OCI-M1 (cell line): ENCODE measurements at places on chromosomes 11 and 22.

DNA sequence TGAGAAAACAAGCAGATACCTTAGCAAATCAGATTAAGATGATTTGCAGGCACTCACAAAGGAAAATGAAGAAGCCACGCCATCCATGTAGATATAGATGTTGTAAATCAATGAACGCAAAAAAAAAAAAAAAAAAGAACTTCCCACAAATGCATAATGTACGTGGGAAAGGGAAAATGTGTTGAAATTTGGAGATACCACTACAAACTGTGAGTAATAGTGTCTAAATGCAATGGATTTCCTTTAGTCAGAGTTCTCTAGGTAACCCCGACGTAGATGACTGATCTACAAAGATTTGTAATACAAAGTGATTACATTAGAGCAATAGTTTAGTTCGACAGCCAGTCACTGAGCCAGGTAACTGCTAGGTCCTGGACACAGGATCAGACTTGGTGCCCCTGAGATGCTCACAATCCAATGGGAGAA, 783 bp upstream of the ANKRD54 start:
- DNase-seq, result no peak

DNA sequence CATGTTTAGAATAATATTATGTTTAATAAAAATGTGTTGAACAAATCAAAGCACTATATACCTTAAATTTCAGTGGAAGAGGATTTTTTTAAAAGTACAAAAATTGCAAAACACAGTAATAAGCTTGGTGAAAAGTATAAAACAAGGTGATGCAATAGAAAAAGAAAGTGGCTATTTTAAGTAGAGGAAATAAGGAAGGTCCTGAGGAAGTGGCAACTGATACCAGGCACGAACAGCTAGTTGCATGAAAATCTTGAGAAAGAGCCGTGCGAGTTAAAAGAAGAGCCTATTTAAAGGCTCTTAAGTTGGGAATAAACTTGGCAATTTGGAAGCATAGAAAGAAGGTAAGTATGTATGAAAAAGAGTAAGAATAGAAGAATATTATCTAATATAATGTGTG, 1679.3 kb downstream of the LRRC4C start:
- peak; percentile 78 for DNase-seq

GRCh38 chr11:2550606-2550970, 105.8 kb downstream of the KCNQ1 start:
- no peak for DNase-seq

- peak; percentile 85 for DNase-seq
Measured at GRCh38 chr11:112453601-112454577, 193.2 kb upstream of the PLET1 start.

DNA sequence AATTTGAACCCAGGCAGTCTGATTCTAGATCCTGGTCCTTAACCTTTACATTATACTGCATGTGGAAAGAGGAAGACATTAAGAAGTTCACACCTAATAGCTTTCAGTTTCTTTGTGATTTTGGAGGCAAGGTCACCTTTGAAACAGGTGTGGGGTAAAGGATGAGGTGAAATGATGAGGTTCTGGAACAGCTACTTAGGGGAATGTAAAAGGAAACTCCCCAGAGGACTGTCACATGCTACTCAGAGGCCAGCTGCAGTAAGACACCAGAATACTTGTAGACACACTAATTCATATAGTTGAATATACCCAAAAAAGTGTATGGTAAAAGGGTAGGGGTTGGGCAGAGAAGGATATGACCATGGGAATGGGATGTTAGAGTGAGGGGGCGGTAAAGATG, 5.4 kb downstream of the APIP start:
- no peak for DNase-seq

DNA sequence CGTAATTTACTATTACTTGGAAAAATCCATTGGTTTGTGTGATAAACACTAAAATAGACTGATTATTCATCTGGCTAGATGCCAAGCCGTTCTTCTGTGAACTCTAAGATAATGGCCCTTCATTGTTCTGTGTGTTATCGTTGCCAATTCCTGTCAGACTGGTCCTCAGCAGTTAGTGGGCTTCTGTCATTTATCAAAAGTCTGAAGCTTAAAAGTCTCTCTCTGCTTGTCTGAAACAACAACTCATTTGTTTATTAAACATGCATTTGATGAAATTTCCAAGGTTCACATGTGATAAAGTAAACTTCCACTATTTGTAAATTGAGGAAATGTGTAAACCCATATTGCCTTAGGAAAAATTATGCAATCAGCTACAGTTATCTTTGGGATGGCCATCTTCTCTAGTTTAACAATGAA, 21.1 kb upstream of the RDX start:
- peak; percentile 98 for DNase-seq

- DNase-seq, result peak; percentile 45
Measured at GRCh38 chr11:21810650-21811049, 382.2 kb upstream of the ANO5 start.

- DNase-seq, result peak; percentile 20
Measured at GRCh38 chr11:61885166-61885778, 6.1 kb downstream of the FADS3 start.

DNA sequence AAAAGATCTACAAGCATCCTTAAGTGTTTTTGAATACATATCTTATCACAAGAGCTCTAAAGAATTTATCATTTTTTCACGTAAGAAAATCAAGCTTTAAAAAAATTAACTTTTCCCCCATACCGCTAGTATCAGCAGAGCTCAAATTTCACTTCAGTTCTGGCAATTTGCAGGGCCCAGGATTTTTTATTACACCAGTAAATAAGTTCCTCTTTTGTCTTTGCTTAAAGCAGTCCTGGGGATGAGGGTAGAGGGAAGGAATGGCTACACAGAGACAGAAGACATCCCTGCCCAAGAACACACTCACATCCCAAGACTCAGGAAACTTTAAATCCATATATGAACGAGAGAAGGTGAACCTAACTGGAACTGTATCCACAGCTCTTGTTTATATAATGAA, 22.6 kb upstream of the SORL1 start:
- peak; percentile 29 for DNase-seq

- peak; percentile 64 for DNase-seq
Measured at GRCh38 chr22:43993072-43993760, 30.9 kb upstream of the PARVB start.

GRCh38 chr22:27024982-27025381, 367.6 kb downstream of the MIAT start:
- no peak for DNase-seq

- peak; percentile 45 for DNase-seq
Measured at GRCh38 chr11:102760344-102761035, 19.9 kb downstream of the MMP10 start.

DNA sequence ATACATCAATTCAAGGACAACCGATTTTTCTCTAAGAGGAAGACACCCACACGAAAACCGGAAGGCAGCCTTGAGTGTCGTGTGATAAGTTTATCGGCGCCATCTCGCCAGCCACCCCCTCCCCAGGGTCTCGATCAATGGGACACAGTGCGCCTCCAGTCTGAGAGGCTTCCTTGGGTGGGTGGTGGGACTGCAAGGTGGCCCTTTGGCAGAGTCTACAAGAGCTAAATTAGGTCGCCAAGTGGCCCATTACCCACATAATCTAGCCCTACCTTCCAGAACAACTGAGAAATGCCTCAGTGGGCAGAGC, 64.0 kb downstream of the CD6 start:
- peak; percentile 15 for DNase-seq

- no peak for DNase-seq
Measured at GRCh38 chr11:105821372-105821771, 200.7 kb downstream of the MSANTD4 start.

DNA sequence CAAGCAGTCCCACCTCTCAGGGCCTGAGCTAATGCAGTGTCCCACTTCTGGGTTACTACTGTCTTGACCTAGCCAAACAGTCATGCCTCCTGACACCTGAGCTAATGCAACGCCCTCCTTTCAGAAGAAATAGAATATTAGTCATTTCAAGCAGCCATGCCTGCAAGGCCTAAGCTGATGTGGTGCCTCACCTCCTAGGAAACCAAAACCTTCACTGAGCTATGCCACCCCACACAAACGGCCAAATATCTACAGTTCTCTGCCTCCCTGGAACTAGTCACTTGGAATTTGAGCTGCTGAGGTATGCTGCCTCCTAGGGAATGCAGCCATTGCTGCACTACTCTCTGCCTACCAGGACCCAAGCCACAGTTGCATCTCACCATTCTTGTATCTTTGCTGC, 8.3 kb upstream of the MS4A6E start:
- no peak for DNase-seq

DNA sequence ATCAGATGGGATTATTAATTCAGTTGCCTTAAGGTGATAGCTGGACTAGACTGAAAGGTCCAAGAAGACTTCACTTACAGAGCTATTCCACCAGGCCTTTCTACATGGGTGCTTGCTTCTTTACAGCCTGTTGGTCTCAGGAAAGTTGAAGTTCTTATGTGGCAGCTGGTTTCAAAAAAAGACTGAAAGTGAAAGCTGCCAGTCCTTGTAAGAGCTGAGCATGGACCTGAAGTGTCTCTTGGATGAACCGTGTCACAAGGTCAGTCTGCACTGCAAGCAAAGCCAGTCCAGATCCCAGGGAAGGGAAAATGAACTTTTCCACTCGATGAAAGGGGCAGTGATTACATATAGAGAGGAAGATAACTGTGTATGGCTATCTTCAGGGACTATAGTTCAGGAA, 201.5 kb upstream of the LUZP2 start:
- DNase-seq, result peak; percentile 82

DNA sequence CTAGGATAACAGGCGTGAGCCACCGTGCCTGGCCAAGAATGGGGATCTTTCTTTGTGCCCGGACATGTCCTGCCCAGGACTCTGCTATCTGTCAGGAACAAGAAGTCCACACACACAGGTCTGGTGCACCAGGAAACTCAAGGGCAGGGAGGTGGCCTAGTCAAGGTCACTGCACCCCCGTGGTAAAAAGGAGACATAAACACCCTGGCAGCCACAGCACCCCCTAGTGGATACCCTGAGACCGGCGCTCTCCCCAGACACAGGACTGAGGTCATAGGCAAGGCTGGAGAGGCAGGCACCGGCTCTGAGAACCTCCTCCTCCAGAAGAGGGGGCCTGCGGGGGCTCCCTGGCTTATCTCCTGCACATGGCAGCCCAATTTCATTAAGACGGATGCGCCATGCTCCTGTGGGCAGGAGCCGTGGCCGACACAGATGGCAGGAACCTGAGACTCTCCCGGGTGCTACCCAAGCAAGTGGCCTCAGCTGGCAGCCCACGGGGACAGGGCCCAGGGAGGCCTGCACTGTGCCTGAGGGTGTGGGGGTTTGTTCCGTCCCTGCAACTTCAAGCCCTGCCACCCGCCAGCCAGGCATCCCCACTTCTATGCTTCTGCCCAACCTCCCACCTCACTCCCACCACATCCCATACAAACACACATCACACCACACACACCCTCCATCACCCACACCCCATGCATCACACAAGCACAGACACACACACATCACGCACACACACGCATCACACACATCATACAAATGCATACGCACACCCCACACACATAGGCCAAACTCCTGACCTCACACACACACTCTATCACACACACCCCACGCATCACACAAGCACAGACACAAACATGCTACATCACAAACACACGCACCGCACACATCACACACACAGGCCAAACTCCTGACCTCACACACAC, 19.6 kb downstream of the MACROD1 start:
- peak; percentile 73 for DNase-seq

- DNase-seq, result no peak
Measured at GRCh38 chr11:27276141-27276540, 86.9 kb downstream of the CCDC34 start.

- DNase-seq, result no peak
Measured at GRCh38 chr22:42039271-42039670, 31.3 kb downstream of the NAGA start.

DNA sequence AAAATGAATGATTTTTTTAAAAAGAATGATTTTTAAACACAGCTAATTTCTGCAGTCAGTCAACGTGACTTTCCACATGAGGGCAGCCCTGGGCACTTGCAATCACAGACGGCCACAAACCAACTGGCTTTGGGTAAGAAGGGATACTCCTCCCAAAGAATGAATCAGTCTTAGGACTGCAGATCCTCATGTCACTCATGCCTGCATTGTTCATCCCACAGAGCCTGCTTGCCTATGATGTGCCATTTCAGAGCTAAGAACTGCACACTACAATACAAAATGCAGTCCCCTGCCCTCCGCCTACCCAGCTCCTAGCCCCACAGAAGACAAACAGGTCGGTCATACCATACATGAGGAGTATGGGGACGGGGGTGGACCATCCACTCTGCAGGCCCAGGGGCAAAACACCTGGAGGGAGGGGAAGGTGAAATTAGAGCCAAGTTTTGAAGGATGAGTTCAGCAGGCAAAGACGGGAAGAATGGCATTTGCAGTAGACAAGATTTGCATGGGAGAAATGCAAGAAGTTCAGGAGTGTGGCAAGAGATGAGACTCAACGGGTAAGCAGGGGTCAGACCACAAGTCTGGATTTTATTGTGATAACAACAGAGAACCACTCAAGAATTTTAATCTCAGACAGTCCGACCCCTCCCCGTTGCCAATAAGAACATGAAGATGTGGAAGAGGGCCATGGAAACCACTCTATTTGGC, 24.7 kb downstream of the PACSIN2 start:
- peak; percentile 53 for DNase-seq

- peak; percentile 7 for DNase-seq
Measured at GRCh38 chr11:21640491-21640890, 552.4 kb upstream of the ANO5 start.

DNA sequence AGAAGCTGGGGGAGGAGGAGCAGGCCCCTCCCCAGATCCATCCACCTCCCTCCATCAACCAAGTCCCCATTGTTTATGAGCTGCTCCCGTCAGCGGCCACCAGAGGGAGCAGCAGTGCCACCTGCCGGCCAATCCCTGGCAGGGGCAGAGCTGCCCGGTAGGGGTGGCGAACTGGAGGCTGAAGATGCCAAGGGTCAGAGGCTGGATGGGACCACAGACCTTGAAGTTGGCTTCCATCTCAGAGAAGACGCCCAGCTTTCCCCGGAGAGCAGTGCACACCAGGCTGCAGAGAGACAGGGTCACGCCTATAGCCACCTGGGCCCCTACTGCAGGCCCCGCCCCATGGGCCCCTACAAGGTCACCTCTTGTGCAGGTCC, 3.6 kb downstream of the FIBP start:
- DNase-seq, result peak; percentile 82

DNA sequence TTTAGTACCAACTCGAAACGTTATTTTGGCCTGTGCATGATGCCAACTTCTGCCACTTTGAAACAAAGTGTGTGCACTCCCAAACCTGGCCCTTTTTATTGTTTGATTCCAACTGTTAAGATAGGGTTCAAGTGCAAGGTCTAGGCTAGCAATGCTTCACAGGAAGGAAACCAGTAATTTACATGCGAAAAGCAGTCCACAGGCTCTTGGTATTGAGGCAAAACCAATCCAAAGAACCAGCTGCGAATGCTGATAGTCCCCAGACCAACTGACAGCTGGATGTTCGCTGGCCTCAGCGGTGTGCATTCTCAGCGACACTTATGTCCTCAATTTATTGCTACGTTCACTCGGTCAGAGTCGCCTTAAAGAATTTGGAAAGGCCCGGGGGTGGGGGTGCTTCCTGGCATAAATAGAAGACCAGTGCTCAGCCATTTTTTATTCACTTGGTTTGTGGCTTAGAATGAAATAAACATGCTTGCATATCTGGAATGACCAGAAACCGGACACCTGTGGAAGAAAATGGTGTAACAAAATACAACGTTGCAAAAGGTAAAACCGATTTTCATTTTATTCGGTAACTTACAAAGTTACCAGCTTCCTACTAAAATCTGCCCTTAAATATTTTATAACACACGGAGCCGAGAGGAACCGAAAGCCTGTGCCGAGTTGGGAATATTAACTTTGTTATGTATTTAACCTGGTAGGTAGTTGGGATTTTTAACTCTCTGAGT, 1.6 kb downstream of the CPT1A start:
- peak; percentile 98 for DNase-seq

GRCh38 chr11:13924801-13925327, 37.7 kb upstream of the SPON1 start:
- peak; percentile 92 for DNase-seq

GRCh38 chr22:29693161-29693560, 26.6 kb upstream of the CABP7 start:
- no peak for DNase-seq
